Sciatic nerve (tissue), 2 donors: ENCODE measurements at places on chromosomes 7 and 10. TPM values are rescaled to one million over a fixed set of nuclear protein-coding genes. Genes with fewer than 3 reads are reported as not detected.

GRCh38 chr7:90618876-90619275 is 22.8 kb downstream of the CDK14 start:
- no peak for DNase-seq

DNA sequence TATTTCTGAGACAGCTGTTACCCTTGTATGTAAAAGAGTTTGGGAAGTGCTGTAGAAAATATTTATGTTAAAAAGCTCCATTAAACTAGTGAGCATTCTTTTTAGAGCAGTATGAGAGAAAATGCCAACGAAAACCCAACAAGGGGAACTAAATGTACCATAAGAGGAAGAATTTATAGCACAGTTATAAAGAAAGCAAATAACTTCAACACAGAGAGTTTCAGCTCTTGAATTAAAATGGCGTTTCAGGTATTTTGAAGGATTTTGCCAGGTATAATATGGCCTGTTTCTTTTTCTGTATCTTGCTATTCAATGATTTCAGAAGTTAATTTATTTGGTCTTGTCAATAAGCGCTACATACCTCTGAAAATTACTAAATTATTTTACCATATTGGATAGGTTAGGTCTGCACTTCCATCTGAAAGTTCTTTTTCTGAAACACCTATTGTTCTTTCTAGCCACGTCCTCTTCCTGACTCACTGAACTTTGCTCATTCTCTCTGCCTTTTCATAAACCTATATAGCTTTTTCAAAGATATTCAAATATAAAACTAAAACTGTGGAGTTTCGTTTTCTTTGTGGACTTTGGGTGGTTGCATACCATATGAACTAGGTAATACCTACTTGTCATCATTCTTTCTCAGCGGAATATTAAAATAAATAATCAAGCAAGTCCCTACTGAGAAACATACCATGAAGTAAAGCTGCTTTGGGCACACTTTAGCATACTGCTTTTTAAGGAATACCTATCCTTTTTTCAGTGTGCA is 136.1 kb downstream of the SEMA3A start:
- DNase-seq, result no peak

DNA sequence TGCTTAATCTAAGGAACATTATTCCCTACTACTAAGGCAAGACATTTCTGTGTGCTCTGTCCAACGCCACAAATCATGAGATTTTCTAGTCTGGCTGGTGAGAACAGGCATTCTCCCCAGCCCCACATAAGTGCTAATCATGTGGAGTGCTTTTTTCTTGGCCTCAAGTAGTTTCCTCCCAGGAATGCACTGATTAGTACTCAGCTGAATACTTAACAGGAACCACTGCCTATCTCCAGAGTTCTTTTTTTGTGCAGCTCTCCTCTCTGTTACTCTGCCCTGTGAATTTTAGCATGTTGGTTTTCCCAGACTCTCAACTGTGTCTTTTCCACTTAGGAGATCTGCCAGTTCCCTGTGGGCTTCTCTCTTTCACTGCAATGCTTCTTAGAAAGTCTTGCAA is 1098.5 kb upstream of the LRRTM3 start:
- no peak for DNase-seq

The PKD2L1 gene
- not detected for total RNA-seq

The KDM7A gene
- 24.4 TPM for total RNA-seq

The IL2RA gene
- total RNA-seq, result 1.1 TPM
